ENCODE measurements at places on chromosomes 2 and 18.
A peak's percentile ranks its signal among the peaks of the same experiment; 100 is the strongest.

GRCh38 chr2:54824567-54824966 lies 101.1 kb downstream of the EML6 start:
- no peak for DNase-seq

DNA sequence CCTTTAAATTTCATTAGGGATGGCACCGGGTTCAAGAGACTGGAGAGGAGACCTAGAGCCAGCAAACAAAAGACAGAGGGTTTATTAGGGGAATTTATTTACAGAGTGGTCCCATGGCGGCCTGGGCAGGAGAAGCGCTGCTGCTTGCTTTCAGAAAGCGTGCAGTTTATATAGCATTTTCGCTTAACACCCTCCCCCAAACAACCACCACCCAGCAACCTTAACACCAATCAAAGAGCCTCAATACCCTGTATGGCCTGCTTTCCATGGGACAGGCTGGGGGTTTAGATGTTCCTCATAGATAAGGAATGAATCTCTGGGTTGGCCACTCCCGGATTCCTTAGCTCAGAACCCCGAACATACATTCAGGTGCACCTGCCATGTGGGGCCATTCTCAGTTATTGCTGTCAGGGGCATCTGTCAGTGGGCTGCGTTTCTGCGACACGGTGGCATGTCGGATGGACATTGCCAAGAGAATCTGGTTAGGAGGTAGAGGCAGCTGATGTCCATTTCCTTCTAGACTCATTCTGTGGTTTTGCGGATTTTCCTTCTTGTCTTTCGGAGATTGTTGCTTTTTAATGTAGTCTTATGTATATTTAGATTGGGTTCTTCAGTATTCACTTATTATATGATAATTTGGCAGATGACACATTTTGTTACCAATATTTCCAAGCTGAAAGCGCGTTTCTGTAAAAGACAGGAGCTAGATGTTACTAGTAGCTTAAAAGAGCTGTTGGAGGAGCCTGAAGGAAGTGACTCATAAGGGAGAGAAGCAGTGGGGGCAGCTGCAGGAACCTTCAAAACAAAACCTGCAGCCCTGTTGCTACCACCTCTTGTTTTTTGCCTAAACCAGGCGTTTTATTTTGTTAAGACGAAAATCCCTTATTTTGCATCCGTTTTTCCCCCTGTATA lies 7.2 kb downstream of the AGAP1 start:
- DNase-seq = no peak

DNA sequence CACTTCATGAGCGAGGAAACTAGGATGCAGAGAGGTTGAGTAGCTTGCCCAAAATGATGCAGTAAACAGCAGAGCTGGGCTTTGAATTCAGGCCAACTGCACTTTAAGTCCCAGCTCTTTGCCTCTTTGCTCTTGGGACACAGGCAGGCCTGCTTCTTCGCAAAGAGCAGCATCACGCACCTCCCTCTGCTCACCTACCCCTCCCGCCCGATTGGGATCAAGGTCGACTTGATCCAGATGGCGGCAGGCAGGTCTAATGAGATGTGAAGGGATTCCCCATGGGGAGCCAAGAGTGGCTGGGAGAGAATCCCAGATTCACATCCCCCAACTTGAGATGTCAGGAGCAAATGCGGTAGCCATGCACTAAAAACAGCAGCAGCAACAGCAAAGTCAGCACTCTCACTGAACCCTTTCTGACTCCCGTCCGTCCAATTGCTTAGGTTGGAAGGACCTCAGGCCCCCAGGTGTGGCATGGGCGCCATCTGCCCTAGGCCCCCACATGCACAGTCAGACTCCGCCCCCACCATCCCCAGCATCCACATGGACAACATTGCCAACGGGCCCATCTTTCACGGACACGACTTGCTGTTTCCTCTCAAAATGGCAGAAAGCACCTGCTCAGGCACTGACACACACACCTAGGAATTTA lies 84.3 kb upstream of the MAP4K4 start:
- DNase-seq = no peak

DNA sequence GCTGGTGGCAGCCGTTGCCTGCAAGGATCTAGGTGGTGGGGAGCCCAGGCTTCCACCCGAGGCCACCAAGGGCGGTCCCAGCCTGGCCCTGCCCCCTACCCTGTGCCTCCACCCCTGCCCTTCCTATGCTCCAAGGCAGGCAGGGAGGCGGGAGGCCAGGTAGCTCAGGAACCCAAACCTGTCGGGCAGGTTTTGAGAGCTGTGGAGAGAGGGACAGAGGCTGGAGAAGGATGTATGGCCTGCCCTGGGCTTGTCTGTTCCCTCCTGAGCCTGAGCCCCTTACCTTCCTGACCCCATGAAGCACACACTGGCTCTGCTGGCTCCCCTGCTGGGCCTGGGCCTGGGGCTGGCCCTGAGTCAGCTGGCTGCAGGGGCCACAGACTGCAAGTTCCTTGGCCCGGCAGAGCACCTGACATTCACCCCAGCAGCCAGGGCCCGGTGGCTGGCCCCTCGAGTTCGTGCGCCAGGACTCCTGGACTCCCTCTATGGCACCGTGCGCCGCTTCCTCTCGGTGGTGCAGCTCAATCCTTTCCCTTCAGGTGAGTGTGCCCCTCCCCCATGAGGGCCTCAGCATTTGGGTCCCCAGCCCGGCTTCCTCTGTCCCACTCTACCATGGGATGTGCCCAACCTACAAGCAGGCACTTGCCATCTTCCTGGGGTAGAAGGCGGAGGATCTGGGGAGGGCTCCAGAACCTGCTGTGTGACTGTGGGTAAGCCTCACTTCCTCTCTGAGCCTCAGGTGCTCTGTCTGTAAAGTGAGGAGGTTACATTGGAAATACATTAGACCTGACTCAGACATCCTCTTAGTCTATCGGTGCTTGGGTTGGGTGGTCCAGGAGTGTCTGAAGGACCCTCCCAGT lies at the start of gene PROM2:
TSS of gene PROM2 (plus strand) at position 159 of the 860 bp plus-strand sequence. CDS start at position 296, 137 bp downstream.
- DNase-seq = no peak

DNA sequence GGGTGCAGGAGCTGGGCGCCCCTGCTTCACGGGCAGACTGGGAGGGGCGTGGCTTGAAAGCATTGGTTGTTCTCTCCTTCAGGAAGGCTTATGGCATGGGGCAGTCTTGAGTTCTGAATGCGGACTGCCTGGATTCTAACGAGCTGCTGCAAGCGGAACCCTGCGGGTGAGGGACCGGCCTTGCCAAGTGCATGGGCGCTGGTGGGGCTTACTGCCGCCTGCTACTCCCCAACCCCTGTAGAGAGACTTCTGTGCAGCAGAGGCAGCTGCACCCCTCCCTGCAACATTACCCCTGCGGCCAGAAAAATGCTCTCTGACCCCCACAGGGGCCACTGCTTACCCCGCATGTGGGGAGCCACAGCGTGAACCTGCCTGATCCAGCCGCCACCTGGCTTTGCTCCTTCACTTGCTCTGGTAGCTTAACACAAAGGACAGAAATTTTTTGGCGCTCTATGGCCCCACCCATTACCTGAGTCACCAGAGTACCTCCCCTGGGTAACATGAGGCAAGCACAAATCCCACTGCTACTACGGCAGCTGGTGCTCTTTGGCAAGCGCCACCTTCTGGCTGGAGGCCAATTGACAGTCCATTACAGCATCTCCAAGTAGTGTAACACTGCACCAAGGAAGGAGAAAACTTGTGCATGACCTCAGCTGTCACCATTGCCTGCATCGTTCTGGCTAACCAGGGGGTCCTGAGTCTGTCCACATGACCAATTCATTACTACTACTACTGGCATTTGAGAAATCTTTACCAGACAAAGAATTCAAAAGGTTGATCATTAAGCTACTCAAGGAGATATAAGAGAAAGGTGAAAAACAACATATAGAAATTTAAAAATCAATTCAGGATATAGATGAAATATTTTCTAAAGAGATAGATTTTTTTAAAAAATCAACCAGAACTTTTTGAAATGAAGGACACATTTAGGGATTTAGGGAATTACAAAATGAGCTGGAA lies 35.4 kb downstream of the MYL12B start:
- DNase-seq = peak; percentile 93

- no peak for DNase-seq
Measured at GRCh38 chr18:52070291-52070756, 269.7 kb upstream of the DCC start.

DNA sequence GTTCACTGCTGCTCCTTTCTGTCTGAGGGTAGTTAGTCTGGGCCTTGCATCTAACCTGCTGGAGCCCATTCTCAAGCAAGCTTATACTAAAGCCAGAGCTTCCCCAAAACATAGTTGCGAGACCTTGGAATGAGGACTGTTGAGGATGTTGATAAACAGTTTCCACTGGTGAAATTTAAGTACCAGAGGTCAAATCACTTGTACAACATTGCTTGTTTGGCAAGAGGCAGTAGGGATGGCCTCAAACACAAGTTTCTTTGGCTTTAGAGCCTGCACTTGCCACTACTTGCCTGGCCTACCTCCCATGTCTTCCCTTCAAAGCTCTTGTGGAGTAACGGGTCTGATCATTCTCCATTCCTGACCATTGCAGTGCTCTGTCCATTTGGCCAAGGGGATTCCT lies 262.7 kb downstream of the FHOD3 start:
- DNase-seq = no peak

DNA sequence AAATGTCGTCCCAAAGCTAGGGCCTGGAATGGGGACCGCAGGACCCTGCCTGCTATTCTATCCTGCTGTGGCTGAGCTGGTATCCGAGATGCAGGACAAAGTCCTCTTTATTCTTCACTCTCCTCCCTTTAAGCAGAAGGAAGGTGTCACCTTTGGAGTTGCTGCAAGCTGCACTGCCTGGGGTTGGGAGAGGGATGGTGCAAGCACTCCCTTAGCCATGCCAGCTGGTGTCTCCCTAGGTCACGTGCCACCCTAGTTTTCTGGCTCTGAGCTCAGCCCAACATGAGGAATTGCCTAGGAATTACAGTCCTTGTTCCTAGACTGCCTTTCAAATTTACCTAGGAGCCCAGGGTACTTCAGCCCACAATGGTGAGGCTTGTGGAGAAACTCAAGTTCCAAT lies 21.4 kb upstream of the FAM228A start:
- no peak for DNase-seq

DNA sequence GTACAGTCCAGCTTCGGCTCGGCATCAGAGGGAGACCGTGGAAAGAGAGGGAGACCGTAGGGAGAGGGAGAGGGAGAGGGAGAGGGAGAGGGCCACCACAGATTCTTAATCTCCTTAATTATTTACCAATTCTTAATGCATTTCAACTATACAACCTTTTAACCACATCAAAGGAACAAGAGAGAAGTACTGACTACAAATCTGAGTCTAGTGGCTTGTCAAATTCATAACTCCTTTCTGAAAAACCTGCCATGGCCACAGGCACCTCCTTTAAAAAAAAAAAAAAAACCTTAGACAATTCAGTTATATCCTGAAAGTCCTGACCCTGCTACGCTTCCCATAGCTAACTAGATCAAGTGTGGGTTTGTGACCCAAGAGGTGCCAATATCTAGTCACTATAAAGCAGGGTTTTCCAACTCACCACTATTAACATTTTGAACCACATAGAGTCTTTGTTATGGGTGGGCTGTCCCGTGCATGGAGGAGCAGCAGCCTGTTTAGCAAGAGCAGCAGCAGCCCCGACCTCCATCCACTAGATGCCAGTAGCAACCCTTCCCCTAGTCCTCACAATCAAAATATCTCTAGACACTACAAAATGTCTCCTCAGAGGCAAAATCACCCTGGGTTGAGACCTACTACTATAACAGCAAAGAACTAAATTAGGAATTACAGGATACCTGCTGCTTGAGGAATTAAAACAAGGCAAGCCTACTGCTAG lies 6.8 kb downstream of the ESCO1 start:
- DNase-seq = no peak

GRCh38 chr18:21364471-21364870 lies 122.4 kb downstream of the GREB1L start:
- no peak for DNase-seq

DNA sequence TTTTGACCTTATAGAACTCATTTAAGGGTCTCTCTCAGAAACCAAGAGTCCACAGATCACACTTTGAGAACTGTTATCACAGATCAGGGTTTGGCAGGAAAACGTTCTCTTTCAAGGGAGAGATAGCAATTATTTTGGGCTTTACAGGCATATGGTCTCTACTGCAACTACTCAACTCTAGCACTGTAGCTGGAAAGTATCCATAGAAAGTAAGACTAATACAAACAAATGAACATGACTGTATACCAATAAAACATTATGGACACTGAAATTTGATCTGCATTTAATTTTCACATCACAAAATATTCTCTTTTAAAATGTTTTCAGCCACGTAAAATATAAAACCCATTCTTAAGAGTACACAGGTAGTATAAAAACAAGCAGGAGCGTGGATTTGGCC lies 100.5 kb downstream of the TRIP12 start:
- DNase-seq = no peak

DNA sequence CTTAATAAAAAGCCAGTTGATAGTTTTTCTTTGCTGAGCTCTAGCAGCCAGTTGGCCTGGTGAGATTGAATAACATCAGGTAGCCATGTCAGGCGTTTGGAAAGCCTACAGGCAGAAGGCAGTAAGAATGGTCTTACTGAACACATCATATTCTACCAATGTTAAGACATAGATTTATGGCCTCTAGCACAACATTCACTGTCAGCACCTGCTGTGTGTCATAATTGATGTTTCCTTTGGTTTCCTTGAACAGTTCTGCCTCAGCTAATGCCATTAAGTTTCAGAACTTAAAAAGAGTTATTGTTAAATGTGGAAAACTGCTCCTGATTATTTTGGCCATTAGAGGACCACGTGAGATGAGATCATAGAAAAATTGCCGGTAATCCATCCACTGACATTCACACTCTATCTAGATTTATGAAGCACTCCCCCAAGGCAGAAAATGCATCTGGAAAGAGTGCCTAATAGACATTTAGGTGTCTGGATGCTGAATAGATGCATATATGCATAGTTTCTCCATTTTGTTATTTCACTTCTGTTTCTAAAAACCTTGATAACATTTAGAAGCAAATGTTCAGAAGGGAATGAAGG lies 434.7 kb downstream of the PTPRM start:
- no peak for DNase-seq

GRCh38 chr2:159249990-159250715 lies 36.4 kb downstream of the WDSUB1 start:
- no peak for DNase-seq

Measured in stimulated activated CD8-positive, alpha-beta memory T cell treated with anti-CD3 and anti-CD28 coated beads, Interleukin-15, amount 100 ng/mL, for 1 hour (primary cell).